ENCODE measurements at places on chromosomes 4 and X.

DNA sequence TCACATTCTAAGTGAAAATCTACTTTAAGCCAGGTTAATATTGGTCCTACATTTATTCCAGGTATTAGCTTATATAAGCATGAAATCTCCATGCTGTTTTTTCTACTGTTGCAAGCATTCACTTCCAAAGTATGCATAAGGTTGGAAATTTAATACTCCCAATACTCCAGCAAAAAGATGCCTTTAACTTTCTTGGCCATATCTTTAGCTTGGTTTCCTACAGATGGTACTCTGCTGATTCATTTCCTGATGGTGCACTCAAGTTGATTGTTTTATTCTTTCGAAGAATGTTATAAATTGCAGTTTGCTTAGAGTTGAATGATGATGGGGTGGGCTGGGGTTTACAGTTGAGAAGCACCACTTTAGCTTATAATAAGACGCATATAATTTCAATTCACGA is 330.2 kb downstream of the PTTG2 start:
- DNase-seq, result no peak

GRCh38 chr4:152640058-152640921 is 39.5 kb downstream of the TMEM154 start:
- no peak for DNase-seq

DNA sequence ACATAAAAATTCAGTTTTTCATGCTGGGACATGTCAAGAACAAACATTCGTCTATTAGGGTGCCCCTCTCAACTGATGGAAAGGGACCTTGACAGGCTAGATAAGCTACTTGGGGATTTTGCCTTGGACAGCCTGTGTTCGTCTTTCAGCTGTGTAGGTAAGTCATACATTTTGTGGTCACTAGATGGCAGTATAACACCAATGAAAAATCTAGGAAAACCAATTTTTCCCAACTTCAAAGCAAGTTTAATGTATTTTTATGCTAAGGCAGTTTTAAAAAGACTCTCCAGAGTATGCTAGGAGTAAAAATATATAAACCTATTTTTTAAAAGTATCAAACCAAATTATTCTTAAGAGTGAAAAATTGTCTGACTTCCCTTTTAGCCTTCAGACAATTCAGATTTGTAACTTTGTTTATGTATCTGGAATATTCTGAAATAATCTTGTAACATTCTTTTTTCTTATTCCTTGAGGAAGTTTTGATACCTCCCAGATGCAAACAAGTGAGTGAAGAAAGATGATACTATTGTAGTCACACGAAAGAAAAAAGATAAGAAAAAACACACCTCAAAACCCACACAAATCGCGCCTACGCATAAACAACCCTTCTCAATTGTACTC is 158.3 kb downstream of the CPE start:
- no peak for DNase-seq

GRCh38 chrX:69374569-69374968 is 129.6 kb upstream of the NALF2 start:
- DNase-seq, result no peak
